Activated CD4-positive, alpha-beta T cell treated with anti-CD3 and anti-CD28 coated beads, Interleukin-2, amount 50 U/mL, for 24 hours (primary cell): ENCODE measurements at places on chromosomes 6 and 20.

- no peak for DNase-seq
Observed at GRCh38 chr20:19492687-19493336, 265.2 kb upstream of the RIN2 start.

GRCh38 chr20:53409447-53409717, 184.3 kb downstream of the ZNF217 start:
- DNase-seq: no peak

DNA sequence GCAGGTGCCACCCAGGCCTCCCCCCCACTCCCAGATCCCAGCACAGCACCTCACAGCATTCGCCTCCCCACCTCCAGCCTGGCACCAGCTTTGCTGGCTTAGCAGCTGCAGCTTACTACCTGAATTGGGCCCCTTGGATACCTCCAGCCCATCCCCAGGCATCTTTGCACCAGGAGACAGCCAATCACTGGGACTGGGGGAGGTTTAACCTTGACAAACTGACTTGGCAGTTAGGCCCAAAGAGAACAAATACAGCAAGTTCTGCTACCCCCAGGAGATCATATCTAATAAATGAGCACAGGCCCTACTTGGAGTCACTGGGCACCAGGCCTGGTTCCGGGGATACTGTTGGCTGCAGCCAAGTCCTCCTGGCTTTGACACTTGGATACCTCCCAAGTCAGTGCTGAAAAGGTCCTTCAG, 8.8 kb downstream of the PDRG1 start:
- DNase-seq: no peak

- no peak for DNase-seq
Observed at GRCh38 chr20:34530342-34530741, 14.1 kb downstream of the DYNLRB1 start.

- DNase-seq: no peak
Observed at GRCh38 chr6:141212296-141212695, 920.4 kb upstream of the GJE1 start.

DNA sequence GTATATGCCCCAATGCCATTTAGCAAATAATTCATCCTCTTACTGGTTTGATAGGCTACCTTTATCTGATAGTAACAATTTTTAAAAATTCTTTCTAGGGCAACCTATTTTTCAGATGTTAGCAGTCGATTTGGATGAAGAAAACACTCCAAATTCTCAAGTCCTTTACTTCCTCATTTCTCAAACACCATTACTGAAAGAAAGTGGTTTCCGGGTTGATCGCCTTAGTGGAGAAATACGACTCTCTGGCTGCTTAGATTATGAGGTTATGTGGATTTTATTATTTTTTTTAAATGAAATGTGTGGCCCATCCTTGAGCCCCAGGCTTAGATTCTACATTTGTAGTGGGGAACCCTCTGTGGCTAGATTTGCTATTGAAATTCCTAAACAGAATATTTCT, 26.3 kb downstream of the CDH26 start:
- DNase-seq: no peak

- no peak for DNase-seq
Observed at GRCh38 chr6:259316-259715, 33.0 kb upstream of the DUSP22 start.

DNA sequence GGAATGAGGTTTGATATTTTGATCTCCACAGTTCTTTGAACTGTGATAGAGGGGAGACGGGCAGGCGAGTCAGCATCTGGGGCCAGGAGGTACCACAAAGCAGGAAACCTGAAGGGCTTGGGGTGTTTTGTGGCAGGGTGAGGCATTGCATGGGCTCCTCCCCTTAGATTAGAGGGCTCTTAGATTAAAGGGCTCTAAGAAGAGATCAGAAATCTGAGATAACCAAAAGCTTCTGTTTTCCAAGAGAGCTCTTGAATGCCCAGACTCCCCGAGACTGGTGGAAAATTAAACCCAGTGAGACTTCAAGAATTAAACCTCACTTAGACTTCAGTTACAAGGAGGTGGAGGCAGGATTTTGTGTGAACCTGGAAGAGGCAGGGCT, 2.4 kb upstream of the GPX5 start:
- no peak for DNase-seq

DNA sequence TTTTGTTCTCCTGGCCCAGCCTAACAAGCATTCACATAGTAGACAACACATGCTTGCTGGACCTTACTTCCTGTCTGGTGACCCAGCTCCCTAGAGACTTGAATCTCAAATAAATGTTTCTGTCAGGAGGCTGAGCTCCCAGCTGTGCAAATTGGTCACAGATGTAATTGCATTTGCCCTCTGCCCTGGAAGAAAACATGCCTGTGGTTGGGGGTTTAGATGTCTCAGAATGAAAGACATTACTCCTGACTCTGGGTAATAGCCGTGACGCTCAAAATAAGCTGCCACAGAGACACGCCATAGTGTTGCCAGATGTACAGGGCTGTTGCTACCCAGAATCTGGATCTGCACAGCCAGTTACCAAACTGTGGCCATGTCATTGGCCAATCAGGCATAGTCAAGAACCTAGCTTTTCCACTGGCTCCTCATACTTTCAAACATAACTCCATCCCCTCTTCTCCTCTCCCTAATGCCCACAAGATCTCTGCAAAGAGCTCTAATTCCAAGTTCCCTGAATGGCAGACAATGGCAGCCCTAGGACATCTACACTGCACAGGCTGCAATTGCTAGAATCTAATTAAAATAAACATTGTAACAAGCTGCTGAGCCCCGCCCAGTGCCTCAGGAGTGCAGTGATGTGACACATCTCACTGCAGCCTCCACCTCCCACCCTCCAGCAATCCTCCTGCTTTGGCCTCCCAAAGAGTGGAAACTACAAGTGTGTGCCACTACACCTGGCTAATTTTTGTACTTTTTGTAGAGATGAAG, 32.8 kb upstream of the GMPR start:
- no peak for DNase-seq

DNA sequence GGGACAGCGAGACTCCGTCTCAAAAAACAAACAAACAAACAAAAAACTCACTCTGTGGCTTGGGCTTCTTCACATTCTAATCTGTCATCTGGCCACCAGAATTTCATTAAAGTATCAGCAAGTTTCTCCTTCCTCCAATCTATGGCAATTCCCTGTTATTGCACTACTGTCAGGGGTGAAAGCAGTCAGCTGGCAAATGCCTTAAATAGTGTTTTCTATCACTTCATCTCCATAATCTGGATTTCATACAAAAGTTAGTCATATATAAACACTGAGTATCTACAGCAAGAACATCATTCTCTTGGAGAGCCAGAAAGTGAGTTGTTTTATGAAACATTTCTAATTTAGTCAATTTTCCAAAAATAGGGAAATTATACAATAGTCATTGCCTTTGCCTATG, 56.1 kb downstream of the PHACTR3 start:
- no peak for DNase-seq

- no peak for DNase-seq
Observed at GRCh38 chr20:37504404-37505096, 16.5 kb upstream of the NNAT start.

- no peak for DNase-seq
Observed at GRCh38 chr6:117169781-117170281, 95.5 kb upstream of the VGLL2 start.

DNA sequence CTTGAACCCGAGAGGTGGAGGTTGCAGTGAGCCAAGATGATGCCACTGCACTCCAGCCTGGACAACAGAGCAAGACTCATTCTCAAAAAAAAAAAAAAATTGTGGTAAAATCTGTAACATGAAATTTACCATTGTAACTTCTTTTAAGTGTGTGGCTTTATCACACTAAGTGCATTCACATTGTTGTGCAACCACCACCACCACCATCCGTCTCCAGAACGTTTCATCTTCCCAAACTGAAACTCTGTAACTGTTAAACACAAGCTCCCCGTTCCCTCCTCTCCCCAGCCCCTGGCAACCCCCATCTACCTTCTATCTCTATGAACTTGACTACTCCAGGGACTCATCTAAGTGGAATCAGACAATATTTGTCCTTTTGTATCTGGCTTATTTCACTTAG, 29.7 kb downstream of the PDRG1 start:
- DNase-seq: no peak

- no peak for DNase-seq
Observed at GRCh38 chr20:61492065-61492464, 240.0 kb downstream of the CDH4 start.

GRCh38 chr6:23036406-23036983, 467.1 kb downstream of the HDGFL1 start:
- no peak for DNase-seq

GRCh38 chr6:38387971-38388370, 251.8 kb downstream of the BTBD9 start:
- DNase-seq: no peak

GRCh38 chr20:56285496-56285895, 37.0 kb downstream of the MC3R start:
- no peak for DNase-seq

DNA sequence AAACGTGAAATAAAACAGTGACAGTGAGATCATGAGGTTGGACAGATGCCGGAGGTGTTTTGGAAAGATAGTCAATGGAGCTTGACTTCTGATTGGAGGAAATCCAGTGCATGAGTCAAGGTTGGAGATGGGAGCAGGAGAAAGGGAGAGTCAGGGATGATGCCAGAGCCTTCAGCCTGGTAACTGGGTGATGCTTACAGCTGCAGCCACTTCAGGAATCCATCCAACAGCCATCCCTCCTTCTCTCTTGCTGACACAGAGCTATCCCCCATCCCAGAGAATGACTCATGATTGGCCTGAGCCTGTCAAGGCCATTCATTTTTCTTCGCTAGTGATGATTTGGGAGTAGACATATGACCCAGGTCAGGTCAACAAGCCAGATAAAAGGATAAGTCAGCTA, 112.8 kb downstream of the SAMD5 start:
- no peak for DNase-seq

DNA sequence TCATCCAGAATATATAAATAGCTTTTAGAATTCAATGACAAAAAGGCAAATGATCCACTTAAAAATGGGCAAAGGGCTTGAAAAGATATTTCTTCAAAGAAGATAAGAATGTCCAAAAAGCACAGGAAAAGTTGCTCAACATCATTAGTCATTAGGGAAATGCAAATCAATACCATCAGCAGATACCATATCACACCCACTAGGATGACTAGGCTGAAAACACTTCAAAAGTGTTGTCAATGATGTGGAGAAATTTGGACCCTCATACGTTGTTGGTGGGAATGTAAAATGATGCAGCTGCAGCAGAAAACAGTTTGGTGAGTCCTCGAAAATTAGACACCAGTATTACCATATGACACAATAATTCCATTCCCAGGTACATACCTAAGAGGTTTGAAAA, 303.6 kb upstream of the SLC35B3 start:
- no peak for DNase-seq

DNA sequence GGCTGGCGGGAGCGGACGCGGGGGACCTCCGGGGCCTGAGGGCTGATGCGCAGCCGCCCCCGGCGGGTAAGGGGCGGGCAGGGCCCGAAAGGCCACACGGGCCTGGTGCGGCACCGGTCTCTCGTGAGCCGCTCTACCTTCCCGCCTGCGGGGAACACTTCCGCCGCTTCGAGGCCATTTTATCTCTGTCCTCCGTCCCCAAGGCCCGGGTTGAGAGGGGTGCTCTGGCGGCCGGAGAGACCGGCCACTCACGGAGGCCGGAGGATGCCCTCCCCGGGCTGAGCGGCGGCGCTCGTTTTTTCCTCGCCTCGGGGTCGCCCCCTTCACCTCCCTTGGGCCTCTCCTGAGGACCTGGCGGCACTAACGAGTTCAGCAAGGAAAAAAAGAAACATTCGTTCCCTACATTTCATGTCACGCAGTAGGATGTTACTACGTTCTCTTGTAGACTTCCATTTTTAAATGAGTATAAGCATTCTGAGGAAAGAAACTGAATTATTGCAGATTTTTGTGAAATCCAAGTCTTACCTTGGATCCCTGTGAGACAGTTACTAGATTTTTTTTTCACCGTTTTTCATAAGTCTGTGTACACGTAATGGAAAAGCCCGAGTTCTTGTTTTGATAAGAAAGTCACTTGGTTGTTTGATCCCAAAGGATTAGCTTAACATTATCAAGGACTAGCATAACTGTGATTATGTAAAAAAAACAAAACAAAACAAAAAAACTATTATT, 575 bp downstream of the WTAP start:
- no peak for DNase-seq
